ENCODE measurements at places on chromosomes 1 and 21. TPM values are rescaled to one million over a fixed set of nuclear protein-coding genes. Genes with fewer than 3 reads are reported as not detected.

DNA sequence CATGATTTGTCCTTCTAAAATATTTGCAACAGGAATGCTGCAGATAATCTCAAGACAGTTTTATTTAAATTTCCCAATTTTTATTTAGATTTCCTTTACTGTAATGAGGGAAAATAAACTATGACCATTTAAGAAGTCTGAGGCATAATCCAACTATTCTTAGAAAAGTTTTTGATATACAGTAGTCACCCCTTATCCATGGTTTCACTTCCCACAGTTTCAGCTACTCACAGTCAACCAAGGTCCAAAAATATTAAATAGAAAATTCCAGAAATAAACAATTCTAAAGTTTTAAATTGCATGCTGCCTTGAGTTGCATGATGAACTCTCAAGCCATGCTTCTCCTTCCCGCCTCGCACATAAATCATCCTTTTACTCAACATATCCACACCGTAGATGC, 33.3 kb downstream of the TOR3A start:
- DNase-seq = no peak

DNA sequence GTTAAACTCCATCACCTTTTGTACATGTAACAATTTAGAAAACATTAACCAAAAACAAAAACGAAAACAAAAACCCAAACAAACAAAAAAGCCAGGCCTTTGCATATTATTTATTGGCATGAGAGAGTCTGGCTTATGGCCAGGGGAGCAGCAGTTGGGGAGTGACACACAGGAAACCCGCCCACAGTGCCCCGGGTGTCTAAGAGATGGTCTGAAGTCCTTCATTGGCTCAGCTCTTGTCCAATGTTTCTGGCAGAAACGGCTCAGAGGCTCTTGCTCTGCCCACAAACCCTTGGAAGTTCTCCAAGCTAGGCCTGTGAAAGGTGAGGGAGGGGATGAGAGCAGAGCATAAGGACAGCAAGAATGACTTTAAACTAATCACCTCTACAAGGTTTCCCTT, 131.5 kb downstream of the CNIH3 start:
- DNase-seq = no peak

DNA sequence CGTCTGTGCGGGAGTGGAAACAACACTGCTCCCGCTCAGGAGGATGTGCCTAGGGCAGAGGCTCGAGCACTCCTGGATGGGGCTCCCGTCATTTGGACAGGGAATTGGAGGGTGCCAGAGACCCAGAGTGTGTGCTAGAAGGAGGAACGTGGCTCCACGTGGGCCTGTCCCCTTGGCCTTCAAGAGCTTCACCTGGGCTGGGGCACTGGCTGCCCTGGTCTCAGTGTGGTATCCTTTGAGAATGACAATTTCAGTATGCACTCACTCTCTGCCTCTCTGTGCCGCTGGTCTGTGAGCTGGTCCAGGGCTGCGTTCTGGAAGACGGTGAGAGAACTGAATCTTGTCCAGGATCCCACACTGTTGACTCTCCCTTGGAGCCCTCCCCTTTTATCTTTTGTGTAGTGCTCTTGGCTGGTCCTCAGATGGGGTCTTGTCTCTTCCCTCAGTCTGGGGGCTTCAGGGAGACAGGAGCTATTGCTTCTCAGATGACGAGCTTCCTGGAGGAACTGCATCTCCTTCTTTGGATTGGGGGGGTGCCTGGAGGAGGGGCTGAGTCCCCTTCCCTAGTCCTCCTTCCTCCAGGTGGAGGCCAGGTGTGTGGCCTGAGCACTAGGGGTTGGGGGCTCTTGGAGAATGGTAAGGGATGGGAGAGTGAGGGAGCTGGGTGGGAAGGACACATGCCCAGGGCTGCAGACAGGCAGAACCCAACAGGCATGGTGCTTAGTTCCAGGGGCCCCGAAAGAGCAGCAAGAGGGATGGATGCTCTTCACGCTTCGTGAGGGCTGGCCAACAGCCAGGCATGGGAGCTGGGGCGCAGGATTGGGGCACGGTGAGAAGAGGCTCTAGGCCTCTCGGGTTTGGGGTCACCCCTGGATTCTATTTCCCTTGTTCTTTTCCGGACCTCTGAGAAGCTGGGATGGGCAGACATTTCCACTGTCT, 14.8 kb upstream of the ETV3L start:
- DNase-seq = no peak

DNA sequence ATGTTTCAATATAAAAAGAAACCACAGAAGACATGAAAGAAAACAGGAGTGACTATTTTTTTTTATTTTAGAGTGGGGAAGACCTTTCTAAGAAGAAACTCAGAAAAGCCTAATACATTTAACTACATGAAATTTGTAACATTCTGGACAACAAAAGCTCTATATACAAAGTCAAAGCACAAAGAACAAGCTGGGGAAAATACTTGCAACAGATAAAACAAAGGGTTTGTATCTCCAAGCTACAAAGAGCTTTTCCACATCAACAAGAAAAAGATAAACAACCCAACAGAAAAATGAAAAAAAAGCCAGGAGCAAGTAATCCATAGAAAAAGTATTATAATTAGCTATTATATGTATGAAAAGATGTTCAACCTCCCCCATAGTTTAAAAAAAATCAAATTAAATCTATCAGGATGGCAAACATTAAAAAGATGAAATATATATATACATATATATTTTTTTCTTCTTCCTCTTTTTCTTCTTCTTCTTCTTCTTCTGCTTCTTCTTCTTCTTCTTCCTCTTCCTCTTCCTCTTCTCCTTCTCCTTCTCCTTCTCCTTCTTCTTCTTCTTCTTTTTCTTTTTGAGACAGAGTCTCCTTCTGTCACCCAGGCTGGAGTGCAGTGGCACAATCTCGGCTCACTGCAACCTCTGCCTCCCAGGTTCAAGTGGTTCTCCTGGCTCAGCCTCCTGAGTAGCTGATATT, 49.1 kb upstream of the EPS8L3 start:
- DNase-seq = no peak

DNA sequence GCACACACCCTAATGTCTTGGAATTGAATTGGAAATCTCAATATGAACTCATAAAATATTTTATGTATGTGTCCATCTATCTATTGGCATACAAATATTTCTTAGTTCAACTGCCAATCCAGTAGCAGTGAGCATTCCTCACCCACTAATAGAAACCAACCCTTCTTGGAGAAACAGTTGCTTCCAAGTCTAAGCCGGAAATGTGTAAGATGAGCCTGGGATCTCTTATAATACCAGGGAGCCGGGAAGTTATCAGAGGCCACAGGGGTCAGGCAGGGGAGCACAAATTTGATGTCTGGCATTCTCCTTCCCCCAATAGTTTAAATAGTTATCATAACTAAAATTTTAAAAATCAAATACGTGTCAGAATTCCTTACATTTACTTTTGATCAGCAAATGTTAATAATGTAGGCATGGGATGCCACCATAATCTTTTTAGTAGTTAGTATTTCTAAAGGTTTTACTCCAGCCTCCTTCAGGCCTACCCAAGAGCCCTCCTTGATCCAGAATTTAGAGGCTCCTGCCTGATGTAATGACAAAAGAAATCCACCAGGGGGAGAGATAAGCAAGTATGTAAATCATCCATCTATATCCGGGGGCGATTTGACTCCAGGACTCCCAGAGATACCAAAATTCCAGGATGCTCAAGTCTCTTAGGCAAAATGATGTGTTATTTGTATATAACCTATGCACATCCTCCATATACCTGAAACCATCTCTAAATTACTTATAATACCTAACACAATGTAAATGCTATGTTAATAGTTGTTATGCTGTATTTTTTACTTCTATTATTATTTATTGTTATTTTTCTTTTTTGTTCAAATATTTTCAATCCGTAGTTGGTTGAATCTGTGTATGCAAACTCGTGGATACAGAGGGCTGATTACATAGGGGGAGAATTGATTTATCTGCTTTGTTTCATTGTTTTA, 218.7 kb upstream of the COA6 start:
- peak; percentile 46 for DNase-seq

- DNase-seq = no peak
These were observed 10.8 kb downstream of the PIK3C2B start for GRCh38 chr1:204483791-204484190.

DNA sequence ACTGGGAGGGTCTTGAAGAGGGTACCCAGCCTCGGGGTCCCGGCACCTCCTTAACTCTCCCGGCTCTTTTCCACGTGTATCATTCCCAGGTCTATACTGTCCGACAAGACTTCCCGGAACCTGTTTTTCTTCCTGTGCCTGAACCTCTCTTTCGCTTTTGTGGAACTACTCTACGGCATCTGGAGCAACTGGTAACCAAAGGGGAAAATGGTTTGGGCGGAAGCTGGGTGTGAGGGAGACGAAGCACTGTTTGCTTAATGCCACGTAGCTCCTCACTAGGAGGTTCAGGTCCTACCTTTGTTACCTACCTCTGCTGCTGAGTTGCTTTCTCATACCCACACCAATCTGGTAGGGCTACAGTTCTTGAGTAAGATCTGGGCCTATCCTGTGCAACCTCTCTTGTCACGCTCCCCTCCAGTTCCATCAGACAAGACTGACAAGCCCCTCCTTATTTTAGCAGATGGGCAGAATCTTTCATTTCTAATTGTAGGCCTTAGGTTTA, 642 bp downstream of the SLC30A7 start:
- DNase-seq = peak; percentile 18

GRCh38 chr1:108512239-108513043, 47.5 kb upstream of the EEIG2 start:
- no peak for DNase-seq

GRCh38 chr1:166703726-166704462, 135.4 kb upstream of the POGK start:
- no peak for DNase-seq

GRCh38 chr1:232318143-232318542, 311.8 kb downstream of the SIPA1L2 start:
- DNase-seq = no peak

GRCh38 chr1:84163123-84163931, 19.3 kb downstream of the PRKACB start:
- DNase-seq = no peak

DNA sequence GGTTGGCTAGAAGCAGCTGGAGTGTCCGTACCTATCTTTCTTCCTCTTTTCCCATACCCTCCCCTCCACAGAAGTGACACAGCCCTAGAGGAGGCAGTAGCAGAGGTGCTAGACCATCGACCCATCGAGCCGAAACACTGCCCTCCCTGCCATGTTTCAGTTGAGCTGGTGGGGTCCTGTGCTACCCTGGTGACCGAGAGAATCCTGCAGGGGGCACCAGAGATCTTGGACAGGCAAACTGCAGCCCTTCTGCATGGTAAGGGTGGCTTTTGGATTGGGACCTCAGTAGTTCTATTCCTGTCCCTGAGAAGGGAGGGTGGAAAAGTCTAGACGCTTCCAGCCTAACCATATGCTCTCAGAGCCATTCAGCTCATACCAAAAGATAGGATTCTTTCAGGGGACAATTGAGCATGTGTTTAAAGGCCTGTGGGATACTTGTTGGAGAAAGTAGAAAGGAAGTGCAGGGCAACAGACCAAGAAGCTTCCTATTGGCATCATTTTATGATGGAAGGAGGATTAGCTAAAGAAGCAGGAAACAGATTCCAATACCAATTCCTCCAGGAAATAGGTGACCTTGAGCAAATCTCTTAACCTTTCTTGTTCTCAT, 11.7 kb upstream of the BNIPL start:
- no peak for DNase-seq

- no peak for DNase-seq
These were observed 83.2 kb downstream of the CLDN17 start for GRCh38 chr21:30083225-30083945.

DNA sequence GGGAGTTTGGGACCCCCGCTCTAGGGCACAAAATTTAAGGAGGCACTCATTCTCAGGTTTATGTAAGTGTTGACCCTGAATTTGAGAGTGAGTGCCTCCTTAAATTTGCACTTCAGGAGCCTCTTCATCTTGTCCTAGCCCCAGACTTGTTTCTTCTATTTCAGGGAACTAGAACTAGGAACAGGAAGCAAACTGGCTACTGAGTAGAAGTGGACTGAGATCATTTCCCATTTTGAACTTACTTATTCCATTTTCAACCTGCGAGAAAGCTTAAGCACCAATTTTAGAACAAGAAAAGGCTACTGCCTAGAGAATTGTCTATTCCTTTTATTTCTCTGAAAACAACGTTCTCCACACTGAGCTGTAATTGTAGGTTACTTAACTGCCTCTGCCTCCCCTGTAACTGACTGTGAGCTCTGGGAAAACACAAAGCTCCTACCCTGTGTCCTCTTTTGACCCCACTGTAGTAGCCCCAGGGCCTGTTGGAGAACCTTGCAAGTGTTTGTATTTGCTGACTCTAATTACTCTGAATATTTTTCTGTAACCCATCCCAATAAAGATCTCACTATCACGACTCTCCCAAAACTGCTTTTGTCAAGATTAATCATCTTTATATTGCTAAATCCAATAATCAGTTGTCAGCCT, 2.5 kb downstream of the PPT1 start:
- DNase-seq = no peak

DNA sequence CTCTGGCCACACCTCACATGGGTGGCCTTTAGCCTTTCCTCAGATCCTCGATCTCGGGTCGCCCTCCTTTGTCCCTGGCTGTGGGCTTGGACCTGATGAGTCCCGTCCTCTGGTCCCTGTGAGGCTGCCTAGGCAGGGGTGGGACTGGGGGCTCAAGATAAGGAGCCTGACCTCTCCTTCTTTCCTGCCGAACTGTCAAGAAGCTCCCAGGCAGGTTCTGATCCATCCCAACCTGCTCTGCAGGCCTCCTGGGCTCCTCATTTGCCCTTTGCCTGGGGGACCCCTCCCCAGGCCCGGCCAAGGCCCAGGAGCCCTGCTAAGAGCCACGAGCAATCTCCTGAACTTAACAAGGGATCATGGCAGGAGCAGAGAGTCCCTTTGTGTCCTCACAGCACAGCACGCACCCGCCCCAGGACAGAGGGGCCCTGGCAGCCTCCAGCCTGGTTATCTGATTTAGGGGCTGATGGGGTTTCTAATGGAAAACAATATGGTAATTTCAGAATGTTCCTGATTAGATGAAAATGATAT, 82.4 kb upstream of the POU3F1 start:
- no peak for DNase-seq

GRCh38 chr1:87787551-87787950, 458.9 kb downstream of the LMO4 start:
- DNase-seq = peak; percentile 74

GRCh38 chr1:243559575-243560162, 290.4 kb downstream of the AKT3 start:
- DNase-seq = no peak

MMP23B gene
- total RNA-seq = 15.0 TPM

CCDC27 gene
- total RNA-seq = not detected

GJA8 gene
- total RNA-seq = not detected

CNTN2 gene
- total RNA-seq = not detected

ANGPTL7 gene
- not detected for total RNA-seq

CHRM3 gene
- 0.07 TPM for total RNA-seq

SGIP1 gene
- 6.9 TPM for total RNA-seq

PRAMEF18 gene
- total RNA-seq = not detected

FMO4 gene
- 0.52 TPM for total RNA-seq
